ENCODE measurements at places on chromosomes 7 and 10. TPM values are rescaled to one million over a fixed set of nuclear protein-coding genes. Genes with fewer than 3 reads are reported as not detected.

Gene PAX4
- total RNA-seq, result not detected

Gene CACNB2
- not detected for total RNA-seq

Gene PPP1R17
- not detected for total RNA-seq

DNA sequence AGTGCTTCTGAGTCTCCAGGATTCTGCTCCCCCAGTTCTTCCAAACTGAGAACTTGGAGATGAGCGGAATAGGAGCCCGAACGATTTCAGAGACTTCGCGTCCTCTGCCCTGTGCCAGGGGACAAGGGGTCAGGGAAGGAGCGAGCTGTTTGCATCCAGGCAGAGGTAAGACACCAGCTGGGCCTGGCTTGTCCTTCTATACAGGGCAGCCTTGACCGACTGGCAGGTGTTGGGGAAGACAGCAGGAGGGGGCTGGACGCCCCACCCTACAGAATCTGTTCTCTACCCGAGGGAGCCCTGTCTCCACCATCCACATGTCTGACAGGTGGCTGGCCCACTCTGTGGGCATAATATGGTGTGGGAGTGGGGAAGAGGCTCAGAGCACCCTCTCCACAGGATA, 7.1 kb downstream of the SPOCK2 start:
- peak; percentile 8 for DNase-seq

GRCh38 chr7:116543664-116544063, 18.8 kb downstream of the CAV1 start:
- no peak for DNase-seq

GRCh38 chr10:79399223-79399831, 46.1 kb downstream of the ZCCHC24 start:
- no peak for DNase-seq

DNA sequence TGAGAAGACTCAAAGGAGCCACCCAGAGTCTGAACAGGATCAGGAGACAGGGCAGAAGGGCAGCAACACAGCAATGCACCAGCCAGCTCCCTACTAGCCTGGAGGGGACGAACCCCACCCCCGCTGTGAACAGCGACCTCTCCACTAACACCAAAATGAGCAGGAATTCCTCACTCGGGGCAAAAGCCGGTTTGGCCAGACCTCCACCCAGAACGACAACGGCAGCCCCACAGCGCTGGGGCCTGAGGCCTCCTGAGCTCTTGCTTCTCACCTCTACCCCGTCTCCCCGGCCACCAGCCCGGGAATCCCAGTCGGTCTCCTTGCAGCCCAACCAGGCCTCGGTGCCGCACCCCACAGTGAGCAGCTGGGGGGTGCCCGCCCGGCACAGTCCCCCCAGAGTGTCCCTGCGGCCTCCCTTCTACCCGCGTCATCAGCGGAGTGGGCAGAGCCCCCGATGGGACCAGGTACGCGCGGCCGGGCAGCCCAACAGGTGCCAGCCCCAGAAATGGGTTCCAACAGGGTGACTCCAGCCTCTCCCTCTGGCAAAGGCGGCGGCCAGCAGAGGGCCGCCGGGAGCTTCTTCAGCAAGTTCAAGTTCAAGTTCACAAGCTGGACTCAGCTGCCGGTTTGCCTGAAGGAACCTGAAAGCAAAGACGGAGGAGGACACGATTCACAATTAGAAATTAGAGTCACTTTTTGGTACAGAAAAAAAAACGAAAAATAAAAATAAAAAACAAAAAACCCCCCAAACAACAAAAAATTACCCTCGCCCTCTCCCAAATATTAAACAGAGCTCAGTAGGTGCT, 129.0 kb downstream of the MARCHF5 start:
- DNase-seq, result peak; percentile 15

DNA sequence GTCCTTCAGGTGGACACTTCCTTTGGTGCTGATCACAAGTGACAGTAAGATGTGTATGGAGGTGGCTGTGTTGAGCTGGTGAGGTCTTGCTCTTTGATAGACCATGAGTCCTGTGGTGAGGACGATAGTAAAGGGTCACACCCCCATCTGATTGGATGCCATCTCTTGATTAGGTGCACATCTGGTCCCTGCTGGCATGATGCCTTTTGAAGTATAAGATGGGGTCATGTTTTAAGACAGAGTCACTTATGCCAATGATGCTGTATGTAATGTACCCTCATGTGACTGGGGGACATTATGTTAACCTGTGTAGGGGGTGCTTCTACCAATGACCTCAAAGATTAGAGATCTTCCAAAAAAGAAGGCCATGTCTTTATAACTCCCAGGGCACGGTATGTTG, 644.6 kb downstream of the ACTR3B start:
- no peak for DNase-seq

GRCh38 chr10:95243318-95243617, 47.5 kb downstream of the PDLIM1 start:
- no peak for DNase-seq

DNA sequence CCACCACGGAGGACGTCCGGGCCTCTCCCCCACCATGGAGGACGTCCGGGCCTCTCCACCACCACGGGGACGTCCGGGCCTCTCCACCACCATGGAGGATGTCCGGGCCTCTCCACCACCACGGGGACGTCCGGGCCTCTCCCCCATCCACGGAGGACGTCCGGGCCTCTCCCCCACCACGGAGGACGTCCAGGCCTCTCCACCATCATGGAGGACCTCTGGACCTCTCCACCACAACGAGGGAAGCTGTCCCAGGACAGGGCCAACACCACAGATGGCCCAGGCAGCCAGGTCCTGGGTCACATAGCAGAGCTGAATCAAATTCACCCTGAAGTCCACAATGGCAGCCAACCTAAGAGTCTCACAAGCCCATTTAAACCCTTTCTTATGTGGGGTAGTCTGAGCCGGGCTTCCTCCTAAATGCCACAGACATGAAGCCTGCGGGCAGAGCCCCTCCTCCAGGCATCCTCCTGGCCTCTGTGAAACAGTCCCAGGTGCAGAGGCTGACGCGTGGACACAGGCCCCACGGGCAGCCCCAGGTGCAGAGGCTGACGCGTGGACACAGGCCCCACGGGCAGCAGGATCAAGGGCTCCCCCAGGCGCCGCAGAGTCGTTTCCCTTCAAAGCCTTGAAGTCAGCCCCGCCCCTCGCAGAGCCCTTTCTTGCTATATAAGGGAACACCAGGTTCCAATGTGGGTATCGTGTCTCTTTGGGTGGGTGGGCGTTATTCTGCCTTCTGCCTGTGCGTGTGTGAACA, 47.0 kb downstream of the FOXL3 start:
- DNase-seq, result no peak

GRCh38 chr7:123289200-123289599, 89.4 kb upstream of the SLC13A1 start:
- DNase-seq, result no peak

Data from activated CD4-positive, alpha-beta memory T cell treated with anti-CD3 and anti-CD28 coated beads for 36 hours (primary cell).